NCI-H1092 (cell line): ENCODE measurements at places on chromosomes 12 and 14.

DNA sequence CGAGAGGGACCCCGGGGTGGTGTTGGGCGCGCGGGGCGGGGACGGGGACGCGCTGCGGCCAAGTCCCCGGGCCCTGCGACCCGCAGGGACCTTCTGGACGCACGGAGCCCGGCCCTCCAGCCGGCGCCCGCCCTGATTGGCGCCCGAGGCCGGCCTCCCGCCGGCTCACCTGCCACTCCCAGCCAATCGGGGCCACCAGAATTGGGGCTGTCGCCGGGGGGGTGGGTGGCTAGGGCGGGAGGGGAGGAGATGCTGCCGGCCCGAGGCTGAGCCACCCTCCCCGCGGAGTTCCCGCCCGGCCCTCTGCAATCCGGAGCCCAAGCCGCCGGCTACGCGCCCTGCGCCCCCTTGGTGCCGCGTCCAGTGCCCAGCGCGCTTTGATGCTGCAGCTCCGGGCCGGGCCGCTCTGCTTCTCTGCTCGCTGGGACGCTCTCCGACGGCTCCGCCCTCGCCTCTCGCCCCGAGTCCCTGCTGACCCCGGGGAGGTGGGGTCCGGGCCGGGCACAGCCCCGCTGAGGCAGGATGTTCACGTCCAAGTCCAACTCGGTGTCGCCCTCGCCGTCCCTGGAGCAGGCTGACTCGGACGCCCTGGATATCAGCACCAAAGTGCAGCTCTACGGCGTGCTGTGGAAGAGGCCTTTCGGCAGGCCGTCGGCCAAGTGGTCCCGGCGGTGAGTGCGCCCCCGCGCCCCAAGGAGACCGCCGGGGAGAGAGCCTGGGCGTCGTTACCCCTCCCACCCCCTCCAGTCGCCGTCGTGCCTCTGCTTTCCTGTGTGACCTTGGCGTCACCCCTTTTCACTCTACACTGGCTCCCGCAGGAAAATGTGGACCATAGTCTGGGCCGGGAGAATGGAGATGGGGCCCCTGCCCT, at the start of gene PLEKHD1:
Gene PLEKHD1 (plus strand): TSS at position 285 of the 871 bp plus-strand sequence. CDS start 238 bp downstream, at position 523.
- DNase-seq, result no peak

GRCh38 chr12:43861015-43861839, 25.3 kb downstream of the TMEM117 start:
- no peak for DNase-seq

DNA sequence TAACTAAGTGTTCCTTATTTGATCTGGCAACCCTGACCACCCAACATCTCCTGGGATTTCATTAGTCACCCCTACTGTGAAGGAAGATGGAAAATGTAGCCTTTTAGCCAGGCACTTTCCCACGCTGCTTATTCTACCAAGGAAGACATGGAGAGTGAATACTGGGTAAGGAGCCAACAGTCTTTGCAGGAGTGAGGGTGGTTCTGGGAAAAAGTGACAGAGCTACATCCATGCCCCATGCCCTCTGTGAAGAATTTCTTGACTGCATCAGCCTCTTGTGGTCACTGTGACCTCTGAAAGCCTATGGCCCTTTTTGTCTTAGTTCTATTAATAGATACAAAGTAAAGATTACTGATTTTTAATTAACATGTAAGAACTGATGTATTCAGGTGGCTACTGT, 196.0 kb upstream of the EEA1 start:
- no peak for DNase-seq

GRCh38 chr14:36716614-36717184, 55.0 kb downstream of the PAX9 start:
- no peak for DNase-seq

GRCh38 chr14:73467377-73467776, 9.0 kb upstream of the NUMB start:
- DNase-seq, result no peak

GRCh38 chr12:58919231-58920101, 838 bp downstream of the LRIG3 start:
- DNase-seq, result no peak

GRCh38 chr12:59027199-59027598, 106.9 kb upstream of the LRIG3 start:
- DNase-seq, result no peak
